Activated T-cell treated with anti-CD3 and anti-CD28 coated beads, Interleukin-2, amount 50 U/mL, for 48 hours (primary cell): ENCODE measurements at places on chromosomes 7 and 10.

GRCh38 chr7:112372101-112372500, 78.2 kb upstream of the IFRD1 start:
- DNase-seq = no peak

DNA sequence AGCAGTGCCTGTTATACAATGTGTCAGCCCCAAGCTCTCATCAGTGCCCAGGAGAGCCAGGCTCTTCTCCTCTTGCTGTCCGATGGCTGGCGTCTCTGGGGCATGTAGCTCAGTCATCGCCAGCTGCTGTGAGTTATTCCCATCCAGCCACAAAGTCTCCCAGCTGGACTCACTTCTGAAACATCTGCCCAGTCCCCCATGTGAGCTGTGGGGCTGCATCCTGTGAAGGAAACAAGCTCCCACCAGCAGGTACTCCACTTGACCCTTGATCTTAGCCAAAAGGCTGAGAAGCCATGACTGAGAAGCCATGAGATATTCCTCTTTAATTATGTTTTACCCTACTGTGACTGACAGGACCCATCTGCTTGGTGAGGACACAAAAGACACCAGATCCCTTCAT, 212.7 kb upstream of the IGFBP3 start:
- DNase-seq = no peak

DNA sequence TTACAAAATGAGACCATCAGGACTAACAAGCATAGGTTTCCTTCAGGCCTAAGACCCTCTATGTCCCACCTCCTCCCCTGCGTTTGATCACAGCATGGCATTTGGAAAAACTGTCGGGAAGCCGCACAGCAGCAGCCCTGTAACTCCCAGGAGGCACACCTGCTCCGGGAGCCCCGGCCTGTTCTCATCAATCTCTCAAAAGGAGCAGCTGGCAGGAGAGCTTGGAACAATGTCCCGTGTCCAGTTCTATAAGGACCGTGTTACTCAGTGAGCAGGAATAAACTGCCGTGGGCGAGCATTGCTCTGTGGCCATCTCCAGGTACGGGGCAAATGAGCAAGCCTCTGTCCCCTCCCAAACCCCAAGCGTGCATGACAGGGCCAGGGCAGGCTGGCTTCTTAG, 236.9 kb downstream of the SFMBT2 start:
- no peak for DNase-seq

DNA sequence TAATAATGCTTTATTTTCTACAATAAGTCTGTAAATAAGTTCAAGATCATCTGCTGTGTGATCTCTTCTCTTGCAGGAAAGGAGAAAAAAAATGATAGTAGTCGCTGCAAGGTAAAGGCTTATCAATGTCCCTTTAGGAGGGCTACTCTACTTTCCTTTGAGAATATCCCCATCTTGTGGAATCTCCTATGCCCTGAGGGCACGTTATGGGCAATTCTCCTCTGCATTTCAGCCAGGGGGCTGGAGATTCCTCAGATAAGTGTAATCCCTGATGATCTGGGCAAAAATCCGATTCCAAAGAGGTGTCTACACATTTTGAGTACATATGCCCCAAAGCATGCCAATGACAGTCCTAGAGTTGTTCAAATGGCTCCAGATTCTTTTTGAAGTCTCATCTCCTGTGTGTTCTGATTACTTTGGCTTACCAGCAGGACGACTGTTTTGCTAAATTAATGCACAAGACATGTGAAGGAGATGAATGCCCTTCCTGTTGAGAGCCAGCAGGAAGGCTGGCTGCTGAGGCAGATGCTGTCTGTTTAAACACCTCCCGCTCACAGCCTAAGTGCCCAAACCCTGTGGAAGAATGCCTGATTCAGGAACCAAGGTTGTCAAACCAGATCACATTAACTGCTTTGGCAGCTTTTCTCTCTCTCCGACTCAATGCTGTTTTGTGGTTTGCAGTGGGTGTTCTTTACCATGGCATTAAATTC, 171.2 kb upstream of the COL1A2 start:
- no peak for DNase-seq

DNA sequence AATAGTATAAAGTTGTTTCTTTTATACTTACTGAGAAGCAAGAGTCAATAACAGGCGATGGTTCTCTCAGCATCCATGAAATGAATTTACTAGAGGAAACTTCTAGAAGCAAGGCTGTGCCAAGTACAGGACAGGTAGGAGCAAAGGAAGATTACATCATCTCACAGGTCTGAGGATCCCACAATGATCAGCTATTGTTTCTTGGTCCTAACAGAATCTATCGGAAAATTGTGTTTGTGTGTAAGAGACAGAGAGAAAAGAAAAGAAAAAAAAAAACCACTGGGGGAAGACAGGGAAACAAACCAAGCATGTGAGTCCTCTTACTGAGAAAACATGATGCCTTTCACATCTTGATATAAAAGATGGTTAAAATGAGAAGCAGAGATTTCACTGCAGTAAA, 535.0 kb upstream of the NRP1 start:
- no peak for DNase-seq

DNA sequence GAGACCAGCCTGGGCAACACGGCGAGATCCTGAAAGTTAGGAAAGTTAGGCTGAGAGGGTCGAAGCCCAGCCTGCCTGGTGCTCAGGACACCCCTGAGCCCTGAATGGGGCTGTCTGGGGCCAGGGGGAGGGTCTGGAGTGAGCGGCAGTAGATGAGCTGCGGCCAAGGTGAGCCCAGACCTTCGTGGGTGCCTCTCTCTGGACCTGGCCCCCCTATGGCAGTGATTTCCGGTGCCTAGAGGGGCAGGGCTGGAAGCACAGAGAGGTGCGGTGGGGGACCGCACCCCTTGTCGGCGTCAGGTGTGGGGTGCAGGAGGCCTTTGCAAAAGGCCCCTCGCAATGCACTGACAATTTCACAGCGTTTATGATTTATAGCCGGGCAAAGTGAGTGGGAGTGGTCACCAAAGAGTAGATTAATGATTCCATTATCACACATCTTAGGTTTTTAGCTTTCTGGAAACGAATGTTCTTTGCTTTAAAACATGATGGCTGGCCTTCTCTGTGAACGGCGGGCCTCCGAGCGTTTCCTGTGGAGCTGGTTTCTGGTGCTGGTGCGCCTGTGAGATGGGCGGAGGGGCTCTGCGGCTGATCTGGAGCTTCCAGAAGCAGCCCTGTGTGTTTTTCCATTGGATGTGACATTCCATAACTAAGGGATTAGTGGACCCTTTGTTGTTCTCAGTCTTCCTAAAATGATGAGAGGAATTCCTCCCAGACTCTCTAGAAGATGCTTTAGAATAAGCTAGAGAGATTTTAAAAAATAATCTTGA, 171.0 kb upstream of the ZNF32 start:
- no peak for DNase-seq

DNA sequence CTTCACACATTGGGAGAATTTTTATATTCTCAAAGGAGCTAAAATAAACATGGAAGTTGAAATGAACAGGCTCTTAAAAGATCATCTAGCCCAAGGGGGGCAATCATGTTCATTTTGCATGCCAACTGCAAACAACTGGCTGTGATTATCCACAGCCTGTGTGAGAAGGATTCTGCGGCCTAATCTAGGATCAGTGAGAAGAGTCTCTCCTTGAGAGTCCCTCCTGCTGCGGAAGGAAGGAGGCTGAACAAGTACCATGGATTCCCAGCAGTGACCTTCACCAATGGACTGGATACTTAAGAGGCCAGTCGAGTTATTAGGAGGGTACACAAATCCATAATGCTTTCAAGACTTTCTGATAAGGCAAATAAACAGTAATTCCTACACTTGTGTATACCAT, 76.7 kb downstream of the IGF2BP3 start:
- DNase-seq = no peak

DNA sequence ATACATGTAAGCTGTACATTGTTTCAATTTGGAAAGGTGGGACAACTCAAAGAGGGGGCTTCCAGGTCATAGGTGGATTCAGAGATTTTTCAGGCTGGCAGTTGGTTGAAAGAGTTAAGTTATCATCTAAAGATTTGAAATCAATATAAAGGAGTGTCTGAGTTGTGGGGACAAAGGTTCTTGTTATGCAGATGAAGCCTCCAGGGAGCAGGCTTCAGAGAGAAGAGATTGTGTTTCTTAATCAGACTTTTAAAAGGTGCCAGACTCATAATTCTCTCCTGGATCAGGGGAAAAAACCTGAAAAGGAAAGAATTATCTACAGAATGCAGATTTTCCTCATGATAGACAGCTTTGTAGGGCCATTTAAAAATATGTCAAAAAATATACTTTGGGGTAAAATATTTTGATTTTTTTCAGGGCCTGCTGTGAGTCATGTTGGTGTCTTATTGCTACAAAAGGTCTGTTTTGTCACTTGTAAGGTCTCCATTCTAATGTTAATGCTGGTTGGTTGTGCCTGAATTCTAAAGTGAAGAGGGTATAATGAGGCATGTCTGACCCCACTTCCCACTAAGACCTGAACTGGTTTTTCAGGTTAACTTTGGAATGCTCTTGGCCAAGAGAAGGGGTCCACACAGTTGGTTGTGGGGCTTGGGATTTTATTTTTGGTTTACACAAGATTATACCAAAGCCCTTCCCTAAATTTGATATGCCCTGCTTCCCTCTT, 52.7 kb upstream of the PRSS1 start:
- no peak for DNase-seq

- DNase-seq = no peak
Observed at GRCh38 chr7:124460555-124460954, 305.0 kb downstream of the GPR37 start.

DNA sequence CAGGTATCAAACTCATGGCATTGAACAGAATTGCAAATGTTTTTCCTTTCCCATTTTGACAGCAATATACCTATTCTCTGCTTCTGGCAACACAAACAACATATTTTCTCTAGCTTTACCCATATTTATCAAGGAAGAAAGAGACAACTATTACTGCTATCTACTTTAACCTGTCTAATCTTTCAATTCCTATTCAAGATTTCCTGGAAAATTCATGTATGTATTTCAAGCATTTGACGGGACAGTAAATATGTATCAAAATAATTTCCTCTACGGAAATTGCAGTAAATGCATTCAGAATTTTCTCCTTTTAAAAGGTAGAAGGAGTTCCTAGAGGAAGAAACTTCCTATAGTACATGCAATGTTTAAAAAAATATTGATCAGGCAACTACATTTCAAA, 179.3 kb upstream of the LRRN3 start:
- DNase-seq = no peak

DNA sequence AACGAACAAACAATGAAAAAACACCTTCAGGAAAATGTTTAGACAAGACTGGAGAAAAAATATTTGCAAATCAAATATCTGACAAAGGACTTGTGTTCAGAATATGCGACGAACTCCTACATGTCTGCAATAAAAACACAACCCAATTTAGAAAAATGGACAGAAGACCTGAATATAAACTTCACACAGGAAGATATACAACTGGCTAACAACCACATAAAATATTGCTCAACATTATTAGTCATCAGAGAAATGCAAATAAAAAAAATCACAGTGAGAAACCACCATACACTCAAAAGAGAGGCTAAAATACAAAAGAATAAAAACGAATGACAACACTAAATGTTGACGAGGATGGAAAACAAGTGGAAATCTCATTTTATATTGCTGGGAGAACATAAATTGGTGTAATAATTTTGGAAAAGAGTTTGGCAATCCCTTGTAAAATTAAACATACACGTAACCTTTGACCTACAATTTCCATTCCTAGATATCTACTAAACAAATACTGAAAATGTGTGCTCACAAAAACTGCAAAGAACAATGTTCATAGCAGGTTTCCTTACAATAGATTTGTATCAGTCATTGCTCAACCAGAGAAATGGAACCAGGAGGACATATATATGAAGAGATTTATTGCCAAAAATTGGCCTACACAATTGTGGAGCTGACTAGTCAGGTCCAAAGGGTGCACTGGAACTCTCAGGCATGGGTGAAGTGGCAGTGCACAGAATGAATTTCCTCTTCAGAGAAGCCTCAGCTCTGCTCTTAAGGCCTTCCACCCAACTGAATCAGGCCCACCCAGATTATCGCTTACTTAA, 82.9 kb upstream of the OGDHL start:
- DNase-seq = no peak

- no peak for DNase-seq
Observed at GRCh38 chr7:41323806-41324205, 379.1 kb downstream of the INHBA start.

GRCh38 chr10:75236178-75236825, 545 bp upstream of the COMTD1 start:
- no peak for DNase-seq

DNA sequence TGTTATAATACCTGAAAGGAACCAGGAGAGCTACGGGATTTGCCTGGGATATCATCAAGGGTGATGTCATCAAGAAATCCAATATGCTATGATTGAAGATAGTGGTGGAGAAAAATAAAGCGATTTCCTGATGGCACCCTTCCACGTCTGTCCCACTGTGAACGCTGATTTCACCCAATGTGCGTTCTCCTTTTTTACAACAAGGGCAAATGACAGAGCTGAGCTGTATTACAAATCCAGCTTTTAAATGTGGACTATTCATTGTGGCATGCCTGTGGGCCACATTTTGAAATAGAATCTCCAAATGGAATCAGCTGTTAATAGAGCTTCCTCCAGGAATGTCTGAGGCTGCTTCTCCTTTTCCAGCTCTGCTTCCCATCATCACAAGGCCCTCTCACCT, 23.3 kb downstream of the SLC13A4 start:
- DNase-seq = no peak

DNA sequence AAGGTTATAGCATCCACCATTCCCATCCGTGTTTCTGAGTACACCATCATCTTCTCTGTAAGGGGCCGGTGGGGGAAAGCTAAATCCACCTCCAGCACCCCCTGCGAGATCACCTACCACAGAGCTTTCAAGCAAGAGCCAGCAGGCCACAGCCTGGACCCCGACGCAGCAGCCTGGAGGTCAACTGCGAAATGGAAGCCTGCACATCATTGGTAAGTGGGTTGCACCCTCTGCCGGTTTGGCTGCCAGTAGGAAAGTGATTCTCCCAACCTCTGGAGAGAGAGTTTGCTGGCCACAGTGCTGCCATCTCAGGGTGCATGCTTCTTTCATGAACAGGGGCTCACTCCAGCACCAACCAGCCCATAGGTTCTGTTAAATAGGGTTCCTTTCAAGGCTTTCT, 81.7 kb downstream of the WIPF3 start:
- no peak for DNase-seq

GRCh38 chr7:111919631-111920179, 286.5 kb downstream of the DOCK4 start:
- DNase-seq = no peak

GRCh38 chr7:25558605-25559004, 330.3 kb upstream of the NPVF start:
- DNase-seq = no peak
